Natural killer cell treated with Interleukin-12 subunit alpha and Interleukin-12 subunit beta and Interleukin-15 and Interleukin-18, amount 100 ng/mL, for 72 hours (primary cell): ENCODE measurements at places on chromosomes 7 and 10.

DNA sequence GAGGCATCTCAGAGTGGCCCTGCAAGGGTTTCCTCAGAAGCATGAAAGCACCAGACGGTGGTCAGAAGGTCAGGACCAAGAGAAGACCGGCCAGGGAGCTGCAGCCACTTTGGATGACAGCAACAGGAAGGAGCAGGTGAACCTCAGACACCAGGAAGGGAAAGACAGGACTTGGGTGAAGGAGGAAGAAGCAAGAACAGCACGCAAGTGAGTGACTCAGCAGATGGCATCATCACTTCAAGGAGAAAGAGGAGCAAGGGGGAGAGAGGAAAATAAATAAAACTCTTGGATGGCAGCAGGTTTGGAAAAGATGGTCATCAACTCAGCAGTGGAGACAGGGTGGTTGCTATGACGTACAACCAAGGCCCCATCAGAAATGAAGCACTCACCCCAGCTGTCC, 31.6 kb downstream of the NCAPG2 start:
- DNase-seq: no peak

GRCh38 chr7:336810-337566, 47.0 kb downstream of the FOXL3 start:
- DNase-seq: no peak

DNA sequence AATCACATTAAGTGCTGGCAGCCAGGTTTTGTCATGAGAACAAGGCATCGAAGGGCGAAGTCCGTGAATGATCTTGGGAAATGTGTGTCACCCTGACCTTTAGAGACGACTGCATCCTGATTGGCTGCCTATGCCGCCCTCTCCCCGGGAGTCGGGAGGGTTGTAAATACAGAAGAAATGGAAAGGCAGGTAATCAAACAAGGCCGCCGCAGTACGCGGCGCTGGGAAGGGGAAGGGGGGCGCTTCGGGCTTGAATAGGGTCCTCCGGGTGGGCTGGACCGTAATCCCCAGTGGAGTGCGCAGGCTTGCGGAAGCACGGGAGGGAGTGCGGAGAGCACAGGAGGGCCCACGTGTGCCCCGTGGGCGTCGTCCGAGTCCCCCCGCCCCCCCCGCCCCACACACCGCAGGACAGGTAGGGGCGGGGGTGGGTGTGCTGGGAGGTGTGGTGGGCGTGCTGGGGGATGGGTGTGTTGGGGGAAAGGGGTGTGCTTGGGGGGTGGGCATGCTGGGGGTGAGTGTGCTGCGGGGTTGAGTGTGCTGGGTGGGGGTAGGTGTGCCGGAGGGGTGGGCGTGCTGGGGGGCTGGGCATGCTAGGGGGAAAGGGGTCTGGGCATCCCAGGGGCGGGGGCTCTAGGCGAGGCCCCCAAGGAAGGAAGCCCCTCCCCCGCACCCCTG, 169.4 kb downstream of the ARHGAP12 start:
- DNase-seq: peak; percentile 60

DNA sequence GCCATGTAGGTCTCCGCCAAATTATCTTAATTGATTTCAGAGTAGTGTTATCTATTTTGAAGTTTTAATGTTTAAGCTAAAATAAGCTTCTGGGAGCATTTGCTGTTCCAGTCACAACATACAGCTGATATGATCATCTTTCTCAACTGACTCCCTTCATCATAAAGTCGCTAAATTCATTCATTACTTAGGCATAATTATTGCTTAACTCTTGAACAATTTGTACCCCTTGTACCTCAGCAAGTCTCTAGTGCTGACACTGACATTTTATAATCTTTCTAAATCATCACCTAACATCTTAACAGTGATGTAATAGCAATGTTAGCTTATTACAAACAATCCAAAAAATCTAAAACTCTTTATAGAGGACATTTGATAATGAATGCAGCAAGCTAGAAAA, 54.3 kb upstream of the WNT16 start:
- no peak for DNase-seq

GRCh38 chr10:34537629-34538231, 277.4 kb downstream of the PARD3 start:
- no peak for DNase-seq

DNA sequence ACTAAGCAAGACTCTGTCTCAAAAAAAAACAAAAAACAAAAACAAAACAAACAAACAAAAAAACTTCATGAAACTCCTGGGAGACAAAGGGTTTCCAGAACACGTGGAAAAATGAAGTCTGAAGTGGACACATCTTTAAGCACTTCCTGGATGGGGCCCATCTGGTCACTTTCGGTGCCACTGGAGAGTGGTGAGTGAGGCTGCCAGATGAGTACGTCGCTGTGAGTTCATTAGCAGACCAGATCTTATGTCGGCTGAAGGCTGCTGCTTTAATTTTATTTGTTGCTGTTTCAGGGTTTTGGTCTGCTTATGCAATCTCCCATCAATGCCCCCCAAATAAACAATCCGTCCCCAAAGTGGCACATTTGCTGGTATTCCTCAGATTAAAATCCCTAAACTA, 64.4 kb downstream of the NPTX2 start:
- DNase-seq: no peak

DNA sequence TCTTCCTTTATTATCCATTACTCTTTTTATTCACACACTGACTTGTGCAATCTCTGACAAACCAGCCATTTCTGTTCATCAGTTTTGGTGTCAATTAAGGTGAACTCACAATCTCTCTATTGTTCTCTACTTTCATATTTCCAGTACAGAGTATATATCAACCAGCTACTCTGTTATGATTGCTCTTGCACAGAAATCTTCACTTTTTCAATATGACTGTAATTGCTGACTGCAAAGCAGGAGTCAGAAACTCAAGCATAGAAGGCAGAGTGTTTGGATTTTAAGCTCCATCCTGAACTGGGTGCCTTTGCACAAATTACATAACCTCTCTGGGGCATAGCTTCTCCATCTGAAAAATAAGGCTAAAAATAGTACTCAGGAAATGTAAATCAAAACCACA, 1042.0 kb downstream of the GRM8 start:
- DNase-seq: no peak

DNA sequence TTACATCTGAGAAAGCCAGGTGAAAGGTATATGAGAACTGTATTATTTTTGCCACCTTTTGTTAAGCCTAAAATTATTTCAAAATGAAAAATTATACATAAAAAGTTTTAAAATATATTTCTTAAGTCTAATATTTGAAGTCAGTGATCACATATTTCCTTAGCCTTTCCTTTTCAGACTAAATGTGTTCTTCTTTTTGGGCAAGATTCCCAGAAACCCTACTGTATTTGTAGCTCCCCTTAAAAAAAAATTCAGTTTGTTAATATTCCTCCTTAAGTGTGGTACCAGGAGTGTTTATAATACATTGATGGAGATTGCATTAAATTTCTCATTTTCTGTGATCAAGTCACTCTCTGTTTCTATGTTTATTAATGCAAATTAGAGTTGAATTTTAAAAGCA, 22.8 kb downstream of the DNAJC1 start:
- DNase-seq: no peak

DNA sequence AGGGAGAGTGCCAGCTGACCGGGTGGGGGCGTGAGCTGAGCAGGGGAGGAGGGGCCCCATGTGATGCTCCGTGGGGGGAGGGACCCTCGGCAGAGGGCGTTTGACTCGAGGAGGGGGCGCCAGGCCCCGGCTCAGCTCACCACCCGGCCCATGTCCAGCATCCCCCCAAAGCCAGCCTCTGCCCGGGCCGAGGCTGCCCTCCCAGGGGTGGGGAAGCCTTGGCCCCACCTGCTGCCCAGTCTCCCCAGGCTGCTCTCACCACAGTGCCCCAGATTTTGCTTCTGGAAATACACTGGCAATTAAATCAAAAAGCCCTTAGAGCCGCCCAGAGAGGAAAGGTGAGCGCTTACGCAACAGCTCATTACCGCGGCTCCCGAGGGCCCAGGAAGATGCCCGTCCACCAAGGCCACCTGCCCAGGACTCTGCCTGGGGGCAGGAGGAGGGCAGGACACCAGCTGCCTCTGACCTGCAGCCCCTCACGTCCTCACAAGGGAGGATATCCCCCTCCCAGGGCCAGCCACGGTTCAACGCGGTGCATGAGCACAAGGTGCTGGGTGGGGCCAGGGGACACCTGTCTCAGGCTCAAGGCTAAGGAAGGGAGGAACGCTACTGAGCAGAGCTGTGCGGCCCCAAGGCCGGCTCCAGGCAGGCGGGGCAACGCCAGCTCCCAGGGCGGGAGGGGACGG, 70.0 kb upstream of the INPP5A start:
- DNase-seq: peak; percentile 23

GRCh38 chr7:22192801-22193200, 164.2 kb downstream of the RAPGEF5 start:
- DNase-seq: no peak

GRCh38 chr7:138889582-138890498, 91.3 kb downstream of the KIAA1549 start:
- no peak for DNase-seq

DNA sequence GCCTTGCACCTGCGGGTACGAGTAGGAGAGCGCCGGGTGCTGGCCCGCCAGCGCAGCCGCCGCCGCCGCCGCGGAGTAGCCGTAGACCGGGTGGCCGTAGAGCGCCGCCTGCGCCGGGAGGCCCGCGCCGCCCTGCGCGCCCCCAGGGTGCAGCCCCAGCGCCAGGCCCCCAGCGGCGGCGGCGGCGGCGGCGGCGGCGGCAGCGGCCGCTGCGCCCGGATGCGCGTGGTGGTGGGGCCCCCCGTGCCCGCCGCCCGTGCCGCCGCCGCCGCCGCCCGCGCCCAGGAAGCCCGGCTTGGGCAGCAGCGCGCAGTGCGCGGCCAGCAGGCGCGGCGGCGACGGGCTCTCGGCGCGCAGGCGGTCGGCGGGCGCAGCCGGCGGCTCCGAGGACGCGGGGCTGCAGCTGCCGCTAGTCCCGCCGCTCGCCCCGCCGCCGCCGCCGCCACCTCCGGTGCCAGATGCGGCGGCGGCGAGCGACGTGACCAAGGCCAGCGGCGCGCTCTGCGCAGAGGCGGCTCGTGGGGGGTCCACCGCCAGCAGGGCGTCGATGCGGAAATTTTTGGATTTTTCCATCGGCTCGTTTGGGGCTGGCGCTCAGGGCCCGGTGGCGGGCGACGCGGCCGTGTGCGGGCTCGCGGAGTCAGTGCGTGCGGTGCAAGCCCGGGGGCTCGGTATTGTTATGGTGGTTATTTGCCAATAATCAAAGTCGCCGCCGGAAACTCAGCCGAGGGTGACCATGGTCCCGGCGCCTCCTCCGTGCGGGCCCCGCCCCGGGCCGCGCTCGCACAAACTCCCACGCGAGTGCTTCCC, 480 bp downstream of the MNX1 start:
- DNase-seq: no peak

DNA sequence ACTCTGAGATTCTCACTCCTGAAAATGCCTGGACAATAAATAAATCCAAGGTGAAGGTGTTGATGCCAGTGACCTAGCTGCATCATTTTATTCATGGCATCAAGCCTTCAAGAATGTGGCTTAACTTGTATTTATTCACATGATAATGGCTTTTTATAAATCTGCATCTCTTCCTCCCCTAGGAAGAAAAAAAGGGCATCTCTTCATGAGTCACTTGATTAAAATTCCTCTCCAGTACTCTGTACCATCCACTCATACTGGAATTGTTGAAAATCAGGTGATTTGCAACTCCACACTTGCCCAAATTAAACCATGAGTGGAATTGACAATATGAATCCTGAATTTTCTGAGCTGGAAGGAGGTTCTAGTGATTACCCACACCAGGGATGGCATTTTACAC, 30.2 kb downstream of the PTPRE start:
- DNase-seq: no peak

DNA sequence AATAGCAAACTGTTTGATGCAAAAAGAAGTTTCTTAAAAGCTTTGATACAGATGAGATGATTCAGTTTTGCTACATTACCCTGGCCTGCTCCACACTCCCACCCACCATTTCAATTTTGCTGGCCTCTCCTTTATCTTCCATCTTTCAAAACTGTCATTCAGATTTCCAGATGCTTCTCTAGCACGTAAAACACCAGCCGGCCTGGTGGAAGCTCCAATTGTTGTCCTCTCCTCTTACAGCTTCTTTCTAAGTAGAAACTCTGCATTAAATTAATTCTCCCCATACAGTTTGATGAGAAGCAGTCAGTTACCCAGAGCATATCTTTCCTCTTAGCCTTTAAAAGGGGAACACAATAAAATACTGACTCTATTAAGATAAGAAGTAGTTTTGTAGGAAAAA, 34.3 kb upstream of the ELMO1 start:
- no peak for DNase-seq

GRCh38 chr10:78410046-78410965, 376.6 kb downstream of the RPS24 start:
- DNase-seq: no peak

DNA sequence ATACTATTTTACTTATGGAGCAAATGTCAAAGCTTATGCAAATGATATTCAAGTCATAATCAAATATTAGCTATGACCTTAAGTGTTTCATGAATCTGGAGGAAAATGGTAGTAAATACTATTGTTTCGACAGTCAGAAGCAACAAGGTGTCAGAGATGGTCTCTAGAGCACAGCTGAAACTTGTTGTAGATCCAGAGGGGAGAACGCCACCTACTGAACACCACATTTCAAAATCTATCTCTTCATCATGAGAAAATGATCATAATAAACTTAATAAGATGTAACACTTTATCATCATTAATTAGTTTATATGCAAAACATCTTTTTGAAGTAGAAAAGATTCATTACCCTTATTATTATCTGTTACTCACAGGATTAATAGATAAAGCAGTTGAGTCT, 418.7 kb downstream of the GATA3 start:
- no peak for DNase-seq

GRCh38 chr10:90051474-90051873, 350.1 kb downstream of the KIF20B start:
- DNase-seq: no peak

- peak; percentile 53 for DNase-seq
Measured at GRCh38 chr7:471191-471865, 48.3 kb downstream of the PDGFA start.

- no peak for DNase-seq
Measured at GRCh38 chr7:36711256-36711655, 13.0 kb downstream of the AOAH start.

GRCh38 chr10:131899695-131900349, 986 bp upstream of the PPP2R2D start:
- DNase-seq: no peak

- no peak for DNase-seq
Measured at GRCh38 chr10:113036619-113037018, 86.6 kb downstream of the TCF7L2 start.

GRCh38 chr10:30459283-30459682, 25.3 kb downstream of the MAP3K8 start:
- no peak for DNase-seq

DNA sequence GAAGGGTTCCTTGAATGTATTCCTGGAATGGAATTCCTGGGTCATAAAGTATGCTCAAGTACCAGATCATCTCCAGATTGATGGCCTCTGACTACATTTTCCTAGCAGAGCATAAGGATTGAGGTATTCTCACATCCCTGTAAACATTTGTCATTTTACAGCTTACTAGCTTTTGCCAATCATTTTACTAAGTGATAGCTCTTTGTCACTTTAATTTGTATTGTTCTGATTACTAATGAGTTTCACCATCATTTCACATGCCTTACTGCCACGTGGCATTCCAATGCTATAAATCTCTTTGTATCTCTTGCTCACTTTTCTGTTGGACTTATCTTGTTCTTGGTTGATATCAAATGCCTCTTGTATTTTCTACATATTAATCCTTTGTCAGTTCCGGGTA, 68.6 kb upstream of the CACNB2 start:
- DNase-seq: no peak

GRCh38 chr7:44387389-44387788, 62.0 kb upstream of the CAMK2B start:
- DNase-seq: no peak

- DNase-seq: no peak
Measured at GRCh38 chr10:93193906-93194305, 120.2 kb downstream of the CYP26A1 start.

- no peak for DNase-seq
Measured at GRCh38 chr10:2744547-2745200, 322.7 kb upstream of the PFKP start.
